ENCODE measurements at places on chromosomes 4 and X. TPM values are rescaled to one million over a fixed set of nuclear protein-coding genes. Genes with fewer than 3 reads are reported as not detected.

Gene SPP1
- 2.4 TPM for total RNA-seq

Gene SSX4
- total RNA-seq = not detected

Gene SAGE1
- total RNA-seq = not detected

Gene PDE6B
- 0.39 TPM for total RNA-seq

Gene ZFP92
- 0.23 TPM for total RNA-seq

Gene RHOXF1
- total RNA-seq = not detected

Gene GNRHR
- not detected for total RNA-seq

Gene EOLA2
- 22.9 TPM for total RNA-seq

Gene LPAR4
- 0.33 TPM for total RNA-seq

Gene HSD17B10
- 38.8 TPM for total RNA-seq

Gene RHOH
- total RNA-seq = not detected

Gene PI4K2B
- 22.8 TPM for total RNA-seq

Gene GLUD2
- total RNA-seq = 1.7 TPM

Gene PQBP1
- total RNA-seq = 33.8 TPM

Gene NEK1
- total RNA-seq = 15.4 TPM

Gene GTPBP6
- 28.9 TPM for total RNA-seq

Gene CSN1S1
- total RNA-seq = not detected

Gene TRPC5OS
- total RNA-seq = not detected

Gene CCDC120
- total RNA-seq = 0.98 TPM

Gene ASB9
- total RNA-seq = 0.36 TPM

Gene NHSL2
- 2.4 TPM for total RNA-seq

Gene GLRA2
- not detected for total RNA-seq

Gene AADAT
- total RNA-seq = 2.8 TPM

Gene NPY1R
- 33.2 TPM for total RNA-seq

Gene NKRF
- 6.3 TPM for total RNA-seq

Gene NSUN7
- total RNA-seq = not detected

Gene SH3D19
- total RNA-seq = 20.3 TPM

Gene SLC26A1
- 0.30 TPM for total RNA-seq

Gene PKD2
- 135 TPM for total RNA-seq

Gene PPBP
- not detected for total RNA-seq

Gene MGST2
- total RNA-seq = 12.1 TPM

Gene FGF13
- 0.13 TPM for total RNA-seq

Gene MBNL3
- 1.3 TPM for total RNA-seq

Gene GAGE12F
- total RNA-seq = not detected

Gene TIGD4
- 0.26 TPM for total RNA-seq

Gene PAGE5
- total RNA-seq = not detected

Gene GAGE2A
- not detected for total RNA-seq

Gene CLDN2
- total RNA-seq = not detected

Gene UBA1
- total RNA-seq = 154 TPM

Gene GUCY1B1
- total RNA-seq = 4.9 TPM

Gene VCX3A
- not detected for total RNA-seq

Gene SCML2
- total RNA-seq = 0.69 TPM

Gene ANKRD17
- total RNA-seq = 80.9 TPM

Gene RBM47
- 0.56 TPM for total RNA-seq

Gene RPS6KA6
- total RNA-seq = 2.3 TPM

Gene STARD8
- total RNA-seq = 1.6 TPM

Gene ARR3
- not detected for total RNA-seq
